Stimulated activated CD8-positive, alpha-beta memory T cell treated with anti-CD3 and anti-CD28 coated beads, Interleukin-12 subunit alpha, Interleukin-12 subunit beta, amount 100 ng/mL, for 4 hours (primary cell): ENCODE measurements at places on chromosomes 12 and 14.

DNA sequence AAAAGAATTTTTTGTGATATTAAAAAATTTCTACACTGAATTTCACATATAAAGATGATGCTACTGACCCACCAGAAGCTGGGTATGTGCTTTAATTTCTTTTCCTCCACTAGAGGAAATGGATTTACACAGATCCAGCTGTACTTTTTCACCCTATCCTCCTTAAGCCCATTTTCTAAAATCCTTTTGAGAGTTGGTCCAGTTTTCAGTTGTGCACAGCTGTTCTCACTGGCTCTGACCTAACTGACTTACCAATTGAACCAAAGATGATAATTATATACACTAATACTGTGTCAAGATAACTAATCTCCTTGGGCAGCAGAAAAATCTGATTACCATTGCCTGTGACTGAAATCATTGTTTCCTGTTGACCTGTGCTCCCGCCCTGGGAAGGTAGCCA, 108.5 kb downstream of the ZFC3H1 start:
- DNase-seq: no peak

- peak; percentile 95 for DNase-seq
Observed at GRCh38 chr12:131949431-131950181, at the start of gene EP400. Gene EP400, plus strand, starts transcription at chr12:131949942. Its CDS starts 10,678 bp downstream, at chr12:131960620.

GRCh38 chr12:58564721-58565120, 355.6 kb downstream of the LRIG3 start:
- no peak for DNase-seq

- DNase-seq: no peak
Observed at GRCh38 chr12:120851444-120851843, 52.7 kb downstream of the SPPL3 start.

DNA sequence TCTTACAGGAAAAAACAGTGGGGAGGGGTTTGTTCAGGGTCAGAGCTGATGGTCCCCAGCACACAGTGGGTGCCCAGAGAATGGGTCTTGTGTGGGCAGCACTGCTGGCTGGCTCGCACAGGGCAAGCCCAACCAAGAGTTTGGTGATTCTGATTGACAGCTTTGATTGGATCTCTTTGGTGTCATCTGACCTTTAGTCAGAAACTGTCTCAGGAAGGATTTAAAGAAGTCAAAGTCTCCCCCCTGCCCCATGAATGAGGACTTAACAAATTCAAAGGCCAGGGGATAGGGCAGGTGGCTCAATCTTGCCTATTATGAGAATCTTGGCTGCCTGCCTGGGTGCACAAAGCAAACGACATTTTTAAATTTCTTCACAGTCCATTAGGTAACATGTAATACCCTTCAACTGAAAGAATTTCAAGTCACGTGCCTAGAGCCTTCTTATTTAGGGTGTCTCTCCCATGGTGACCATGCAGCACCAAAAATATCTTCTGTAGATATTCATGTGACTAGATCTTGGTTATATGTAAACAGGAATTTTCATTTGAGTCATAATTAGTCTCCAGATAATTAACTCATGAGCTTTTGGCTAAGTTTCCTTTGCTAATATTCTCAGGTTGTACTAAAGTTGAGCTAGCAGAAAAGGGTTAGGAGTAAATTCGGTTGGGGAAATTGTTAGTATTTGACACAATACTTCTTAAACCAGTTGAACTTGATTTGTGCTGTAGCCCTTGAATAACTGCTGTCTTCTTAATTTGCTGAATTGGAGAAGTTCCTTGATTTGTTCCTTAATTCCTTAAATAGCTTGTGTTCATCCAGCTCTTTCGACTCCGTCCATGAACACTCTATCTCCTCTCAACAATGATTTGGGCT, 54.5 kb upstream of the HECTD1 start:
- no peak for DNase-seq

- no peak for DNase-seq
Observed at GRCh38 chr14:103728721-103729120, 13.1 kb downstream of the ZFYVE21 start.

DNA sequence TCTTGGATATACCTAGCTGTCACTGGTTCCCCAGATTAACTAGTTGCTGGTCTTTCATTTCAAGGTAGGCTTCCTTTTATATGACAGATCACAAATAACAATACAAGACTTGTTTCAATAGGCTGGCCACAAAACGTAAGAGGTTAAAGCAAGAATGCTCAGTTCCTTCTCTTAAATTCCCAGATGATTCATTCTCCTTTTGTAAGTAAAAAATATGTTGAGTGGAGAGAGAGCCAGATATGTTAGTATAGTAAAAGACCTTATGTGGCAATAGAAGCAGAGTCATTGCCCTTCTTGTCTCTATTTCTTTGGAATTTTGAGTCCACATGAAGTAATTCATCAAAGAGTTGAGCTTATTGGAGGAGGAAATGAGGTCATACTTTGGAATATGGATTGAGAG, 939.0 kb upstream of the ATXN7L3B start:
- no peak for DNase-seq

- peak; percentile 31 for DNase-seq
Observed at GRCh38 chr14:93994919-93995682, 2.0 kb upstream of the CCDC197 start.

GRCh38 chr12:25194214-25194613, 746 bp downstream of the DNAI7 start:
- DNase-seq: no peak

GRCh38 chr12:79082595-79082994, 218.0 kb downstream of the SYT1 start:
- DNase-seq: no peak

- DNase-seq: no peak
Observed at GRCh38 chr12:90124289-90124688, 415.7 kb upstream of the ATP2B1 start.

DNA sequence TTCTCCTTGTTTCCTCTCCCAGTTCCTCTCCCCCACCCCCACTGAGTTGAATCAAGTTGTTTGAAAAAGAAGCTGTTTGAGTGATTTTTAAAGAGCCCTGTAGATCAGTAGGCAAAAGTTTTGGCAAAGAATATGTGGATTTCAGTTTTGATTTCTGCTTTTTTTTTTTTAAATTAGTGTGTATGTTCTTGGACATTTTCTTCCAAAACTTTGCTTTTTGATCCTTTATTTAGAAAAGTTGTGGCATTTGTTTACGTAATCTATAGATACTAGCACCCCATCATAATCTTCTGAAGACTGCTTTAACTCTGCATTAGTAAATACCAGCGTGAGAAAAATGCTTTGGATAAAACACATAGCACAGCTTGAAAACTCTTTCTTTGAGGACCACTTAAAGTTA, 190.3 kb upstream of the SEL1L start:
- no peak for DNase-seq

- DNase-seq: no peak
Observed at GRCh38 chr14:94850309-94851211, 80.6 kb upstream of the GSC start.
